ENCODE measurements at places on chromosomes 6 and 20.

DNA sequence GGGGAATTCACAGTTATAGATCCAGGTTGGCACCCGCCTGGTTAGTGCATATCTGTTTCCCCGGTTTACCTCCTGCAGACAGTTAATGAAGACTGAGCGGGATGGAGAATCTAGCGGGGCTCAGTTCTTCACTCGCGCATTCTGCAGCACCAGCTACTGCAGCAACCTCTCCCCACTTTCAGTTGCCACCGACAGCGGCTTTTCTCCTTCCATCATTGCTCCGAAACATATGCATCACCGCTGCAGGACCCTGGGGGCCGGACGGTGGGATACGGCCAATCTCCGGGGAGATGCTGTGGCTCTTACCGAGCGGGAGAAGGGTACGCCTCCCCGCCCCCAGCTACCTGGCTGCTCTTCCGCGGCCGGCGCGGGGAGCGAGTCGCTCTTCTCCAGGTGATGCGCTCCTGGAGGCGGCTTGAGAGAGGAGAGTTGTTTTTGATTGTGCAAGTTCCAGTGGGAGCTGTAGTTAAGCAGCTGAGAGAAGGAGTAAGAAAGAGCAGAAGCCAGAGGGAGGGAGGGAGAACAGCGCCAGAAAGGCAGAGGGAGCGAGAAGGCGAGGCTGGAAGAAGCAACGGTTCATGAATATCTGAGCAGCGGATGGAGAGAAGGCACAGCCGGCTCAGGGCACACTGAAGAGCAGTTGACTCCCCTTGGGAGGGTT, at the start of gene SGK1:
SGK1 (minus strand) TSS at position 642 of the 661 bp plus-strand sequence. CDS start 652 bp downstream, outside the sequence.
- no peak for DNase-seq

DNA sequence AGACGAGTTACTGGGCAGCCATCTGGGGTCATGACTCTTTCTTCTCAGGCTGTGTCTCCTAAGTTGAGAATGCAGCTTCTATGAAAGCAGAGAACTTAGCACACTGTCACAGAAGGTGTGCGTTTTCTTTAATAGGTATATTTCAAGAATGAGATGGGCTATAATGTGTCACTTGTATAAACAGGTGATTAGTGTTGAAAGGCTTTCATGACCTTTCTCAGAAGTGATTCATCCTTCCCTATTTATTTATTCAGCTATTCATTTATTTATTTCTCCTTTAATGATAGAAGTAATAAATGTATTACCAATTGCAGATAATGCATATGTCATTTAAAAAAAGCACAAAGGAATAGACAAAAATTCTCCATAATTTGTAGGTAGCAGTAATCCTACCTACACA, 157.2 kb upstream of the COL21A1 start:
- DNase-seq: no peak

GRCh38 chr20:23047001-23047737, 2.3 kb downstream of the THBD start:
- DNase-seq: no peak

- no peak for DNase-seq
Observed at GRCh38 chr6:165599121-165599520, 63.9 kb downstream of the PDE10A start.

GRCh38 chr6:107114926-107115694, at the start of gene BEND3:
Gene BEND3, minus strand, starts transcription at chr6:107115515. Its CDS starts 16,230 bp downstream, at chr6:107099285.
- no peak for DNase-seq

DNA sequence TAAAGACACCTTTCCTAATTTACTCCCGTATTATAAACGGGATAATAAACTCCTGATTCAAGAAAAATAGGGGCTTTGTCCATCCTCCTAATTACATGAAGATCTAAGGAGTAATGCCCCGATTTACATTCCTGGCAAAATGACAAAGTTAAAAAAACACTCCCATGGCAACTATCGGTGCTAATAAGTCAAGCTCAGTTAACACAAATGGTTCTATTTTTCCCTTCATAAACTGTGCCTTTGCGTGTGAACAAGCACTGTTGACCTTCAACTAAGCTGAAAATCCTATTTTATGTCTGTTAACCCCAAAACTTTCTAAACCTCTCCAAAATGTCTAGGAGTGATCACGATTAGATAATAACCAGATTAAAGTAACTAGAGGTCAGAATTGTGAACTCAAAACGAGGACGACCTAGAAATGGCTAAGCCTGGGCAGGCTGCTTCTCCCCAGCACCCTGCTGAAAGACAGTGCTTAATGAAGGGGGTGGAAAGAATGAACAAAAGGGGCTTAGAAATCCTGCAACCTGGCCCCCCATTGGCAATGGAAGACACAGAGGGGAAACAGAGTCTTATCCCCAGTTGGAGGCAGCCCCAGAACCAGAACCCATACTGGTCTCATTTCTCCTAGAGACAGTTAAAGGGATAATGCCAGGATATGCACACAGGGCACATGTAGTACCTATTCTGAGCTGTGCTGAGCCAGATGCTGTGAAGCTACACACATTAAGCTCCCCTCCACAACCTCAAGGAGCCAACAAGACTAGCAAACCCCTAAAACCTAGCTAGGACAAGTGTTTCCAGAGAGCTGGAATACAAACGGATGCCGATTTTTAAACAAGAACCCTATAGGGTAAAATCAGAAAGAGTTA, 23.0 kb downstream of the SLC23A2 start:
- no peak for DNase-seq

DNA sequence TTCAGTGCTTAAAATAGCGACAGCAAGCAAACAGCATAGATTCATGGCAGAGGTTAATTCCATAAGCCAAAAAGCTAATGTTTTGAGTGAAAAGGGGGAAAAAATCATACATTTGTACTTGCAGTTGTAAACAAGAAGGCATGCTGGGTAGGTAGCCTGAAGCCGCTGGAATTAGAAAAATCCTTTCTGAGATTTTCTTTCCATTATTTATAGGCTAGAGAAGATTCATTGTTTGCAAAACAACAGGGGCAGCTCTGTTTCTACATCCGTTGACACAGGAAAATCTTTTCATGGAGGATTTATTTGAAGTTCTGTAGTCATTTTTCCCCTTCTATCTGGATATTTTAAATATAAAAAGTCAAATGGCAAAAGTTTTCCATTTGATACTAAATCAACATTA, 843.9 kb downstream of the QKI start:
- no peak for DNase-seq

DNA sequence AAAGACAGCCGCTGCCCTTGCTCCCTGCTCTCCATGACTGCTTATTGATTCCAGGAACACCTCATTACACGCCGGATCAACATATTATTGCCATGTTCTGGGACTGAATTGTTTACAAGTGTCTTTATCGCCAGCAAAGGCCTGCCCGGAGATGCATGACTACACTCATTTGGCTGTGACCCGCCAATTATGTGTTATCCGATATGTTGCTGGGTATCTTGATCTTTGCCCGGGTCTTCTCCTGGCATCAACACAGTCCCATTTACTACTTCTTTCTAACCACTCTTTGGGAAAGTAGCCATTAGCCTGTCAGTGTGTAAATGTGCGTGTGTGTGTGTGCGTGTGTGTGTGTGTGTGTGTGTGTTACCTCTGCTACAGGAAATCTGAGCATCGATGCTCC, 15.4 kb downstream of the LINC00237 start:
- no peak for DNase-seq

DNA sequence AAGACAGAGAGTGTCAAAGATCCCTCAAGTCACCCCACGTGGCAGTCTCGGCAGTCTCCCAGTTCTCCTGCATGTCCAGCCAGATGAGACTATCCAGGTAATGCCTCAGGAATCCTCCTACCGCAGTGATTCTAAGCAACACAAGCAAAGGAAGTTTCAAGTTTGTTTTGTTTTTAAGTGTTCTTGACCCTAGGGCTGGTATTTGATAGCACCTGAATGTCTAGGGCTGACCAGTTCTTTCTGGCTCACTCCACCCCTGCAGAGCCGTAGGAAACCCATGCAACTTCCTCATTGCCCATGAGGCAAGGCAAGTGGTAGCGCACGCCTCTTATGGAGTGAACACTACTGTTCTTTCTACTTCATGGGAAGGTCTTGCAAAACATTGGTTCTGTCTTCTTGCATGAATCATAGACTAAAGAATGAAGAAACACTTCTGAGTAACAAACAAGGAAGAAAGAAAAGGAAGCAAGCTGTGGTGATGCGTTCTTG, 24.8 kb upstream of the FOXQ1 start:
- no peak for DNase-seq

- no peak for DNase-seq
Observed at GRCh38 chr6:138896104-138896756, 91.8 kb downstream of the REPS1 start.

DNA sequence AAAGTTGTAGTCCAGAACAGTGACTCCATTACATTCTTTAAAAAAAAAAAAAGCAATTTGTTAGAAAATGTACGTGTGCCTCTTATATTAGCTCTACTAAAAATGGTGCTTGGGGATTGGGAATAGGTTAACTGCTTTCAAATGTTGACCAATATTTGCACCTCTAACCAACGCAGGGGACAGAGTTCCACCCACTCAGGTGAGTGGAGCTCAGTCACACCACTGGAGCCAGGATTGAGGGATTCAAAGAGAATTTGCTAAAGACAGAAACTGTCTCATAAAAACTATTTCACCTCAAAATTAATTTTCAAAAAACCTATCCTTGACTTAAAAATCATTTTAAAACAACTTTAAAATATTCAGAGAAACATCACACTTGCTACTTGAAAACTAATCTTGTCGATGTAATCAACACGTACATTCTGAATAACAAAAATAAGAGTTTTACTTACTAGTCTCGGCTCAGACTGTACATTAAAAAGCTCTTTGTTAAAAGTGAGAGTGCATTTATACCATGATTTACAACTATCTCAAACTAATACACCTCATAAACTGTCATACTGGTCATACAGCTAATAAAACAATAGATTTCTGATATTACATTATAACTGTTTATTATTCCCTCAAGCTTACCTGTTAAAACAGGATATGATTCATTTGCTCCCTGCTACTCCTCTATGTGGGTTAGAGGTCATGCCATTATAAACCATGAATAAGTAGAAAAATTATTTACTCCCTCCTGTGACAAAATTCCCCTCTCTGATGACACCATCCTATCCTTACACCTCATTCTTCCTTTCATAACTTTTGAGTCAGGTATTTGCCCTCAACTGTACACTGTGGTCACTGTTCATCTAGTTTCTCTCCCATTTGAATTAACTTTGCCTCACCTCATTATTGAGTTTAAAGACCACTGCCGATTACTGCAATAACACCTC, 88.6 kb downstream of the PDE10A start:
- no peak for DNase-seq

GRCh38 chr6:31717499-31718222, 2.5 kb downstream of the LY6G6D start:
- no peak for DNase-seq

DNA sequence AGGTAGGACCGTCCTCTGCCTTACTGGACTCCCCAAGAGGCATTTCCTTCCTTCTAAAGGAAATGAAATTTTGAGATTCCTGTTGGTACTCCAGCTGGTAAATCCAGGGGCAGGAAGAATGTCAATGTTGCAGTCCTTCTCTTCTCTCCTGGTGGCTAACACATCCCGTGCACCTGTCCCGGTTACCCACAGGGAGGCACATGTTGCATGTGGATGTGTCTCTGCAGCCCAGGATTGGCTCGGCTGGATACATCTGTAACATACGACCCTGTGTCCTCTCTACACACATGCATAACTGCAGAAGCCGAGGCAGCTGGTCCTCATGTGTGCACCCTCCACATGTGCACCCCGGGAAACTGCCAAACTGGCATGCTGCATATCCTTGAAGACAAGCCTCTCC, 1.3 kb upstream of the LRFN2 start:
- DNase-seq: no peak

DNA sequence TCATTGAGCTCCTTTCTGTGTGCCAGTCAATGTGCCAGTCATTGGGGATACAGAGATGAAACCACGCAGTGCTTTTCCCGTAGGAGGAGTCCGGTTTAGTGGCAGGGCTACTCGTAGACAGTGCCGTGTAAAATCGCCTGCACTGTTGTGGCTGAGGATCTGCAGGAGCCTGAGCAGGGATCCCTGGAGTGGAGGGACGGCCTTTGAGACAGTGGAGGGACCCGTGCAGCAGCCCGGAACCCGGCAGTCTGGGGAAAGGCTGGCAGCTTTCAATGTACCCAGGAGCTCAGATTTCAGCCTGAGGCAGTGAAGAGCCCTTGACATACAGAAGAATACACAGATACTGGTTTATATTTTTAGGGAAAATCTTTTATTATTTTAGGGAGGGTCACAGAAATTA, 203.3 kb downstream of the ARID1B start:
- DNase-seq: no peak

DNA sequence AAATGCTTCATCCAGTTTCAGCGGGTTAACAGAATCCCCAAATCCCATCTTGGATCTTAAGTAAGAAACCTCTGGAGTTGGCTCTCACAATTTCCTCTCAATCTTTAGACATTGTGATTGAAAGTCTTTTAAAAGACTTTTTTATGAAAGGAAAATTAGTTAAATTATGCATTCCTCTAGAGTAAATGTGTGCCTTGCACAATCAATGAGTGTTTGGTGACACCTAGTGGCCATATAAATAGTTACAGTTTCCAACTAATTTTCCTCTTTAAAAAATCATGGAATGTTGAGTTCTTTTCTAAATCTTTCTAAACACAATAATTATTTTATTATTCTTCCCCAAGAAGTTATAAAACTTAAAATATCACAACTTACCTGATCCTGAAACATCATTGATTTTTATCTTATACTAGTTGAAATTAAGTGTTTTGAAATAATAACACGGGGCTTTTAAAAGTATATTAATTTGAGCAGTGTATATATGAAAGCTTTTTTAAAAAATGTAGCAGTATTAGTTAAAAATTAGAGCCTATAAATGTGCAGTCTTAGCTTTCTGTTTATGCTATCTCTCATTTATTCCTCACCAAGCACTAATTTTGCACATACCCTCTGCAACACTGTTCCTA, 66.4 kb downstream of the PKHD1 start:
- no peak for DNase-seq

DNA sequence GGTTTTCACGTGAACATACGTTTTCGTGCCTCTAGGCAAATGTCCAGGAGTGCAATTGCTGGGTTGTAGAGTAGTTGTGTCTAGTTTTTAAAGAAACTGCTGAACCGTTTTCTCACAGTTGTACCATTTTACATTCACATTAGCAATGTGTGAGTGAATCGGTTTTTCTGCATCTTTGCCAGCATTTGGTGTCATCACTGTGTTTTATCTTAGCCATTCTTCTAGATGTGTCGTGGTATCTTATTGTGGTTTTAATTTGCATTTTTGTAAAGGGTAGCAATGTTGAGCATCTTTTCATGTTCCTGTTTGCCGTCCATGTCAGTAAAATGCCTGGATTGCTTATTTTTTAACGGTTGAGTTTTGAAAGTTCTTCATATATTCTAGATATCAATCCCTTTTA, 10.2 kb downstream of the DOK5 start:
- no peak for DNase-seq

GRCh38 chr20:60727425-60727824, 524.6 kb upstream of the CDH4 start:
- DNase-seq: no peak
